ENCODE measurements at places on chromosomes 3 and 15.
A peak's percentile ranks its signal among the peaks of the same experiment; 100 is the strongest.

GRCh38 chr3:177713928-177714900 is 516.9 kb upstream of the TBL1XR1 start:
- DNase-seq, result no peak

DNA sequence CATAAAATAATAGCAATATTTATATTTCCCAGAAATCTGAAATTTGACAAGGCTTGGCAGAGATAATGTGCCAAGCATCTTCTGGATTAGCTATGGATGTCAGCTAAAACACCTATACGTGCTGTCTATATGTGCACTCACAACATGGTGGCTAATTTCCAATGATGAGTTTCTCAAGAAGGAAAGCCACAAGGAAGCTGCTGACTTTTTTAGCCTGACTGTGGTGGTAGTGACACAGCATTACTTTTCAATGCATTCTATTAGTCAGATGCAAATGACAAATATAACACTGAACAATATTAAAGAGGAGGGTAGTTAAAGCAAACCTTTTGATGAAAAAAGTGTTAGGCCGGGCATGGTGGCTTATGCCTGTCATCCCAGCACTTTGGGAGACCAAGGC is 101.7 kb upstream of the CCDC54 start:
- no peak for DNase-seq

- DNase-seq, result no peak
Measured at GRCh38 chr15:86834115-86834863, 754.6 kb downstream of the AGBL1 start.

DNA sequence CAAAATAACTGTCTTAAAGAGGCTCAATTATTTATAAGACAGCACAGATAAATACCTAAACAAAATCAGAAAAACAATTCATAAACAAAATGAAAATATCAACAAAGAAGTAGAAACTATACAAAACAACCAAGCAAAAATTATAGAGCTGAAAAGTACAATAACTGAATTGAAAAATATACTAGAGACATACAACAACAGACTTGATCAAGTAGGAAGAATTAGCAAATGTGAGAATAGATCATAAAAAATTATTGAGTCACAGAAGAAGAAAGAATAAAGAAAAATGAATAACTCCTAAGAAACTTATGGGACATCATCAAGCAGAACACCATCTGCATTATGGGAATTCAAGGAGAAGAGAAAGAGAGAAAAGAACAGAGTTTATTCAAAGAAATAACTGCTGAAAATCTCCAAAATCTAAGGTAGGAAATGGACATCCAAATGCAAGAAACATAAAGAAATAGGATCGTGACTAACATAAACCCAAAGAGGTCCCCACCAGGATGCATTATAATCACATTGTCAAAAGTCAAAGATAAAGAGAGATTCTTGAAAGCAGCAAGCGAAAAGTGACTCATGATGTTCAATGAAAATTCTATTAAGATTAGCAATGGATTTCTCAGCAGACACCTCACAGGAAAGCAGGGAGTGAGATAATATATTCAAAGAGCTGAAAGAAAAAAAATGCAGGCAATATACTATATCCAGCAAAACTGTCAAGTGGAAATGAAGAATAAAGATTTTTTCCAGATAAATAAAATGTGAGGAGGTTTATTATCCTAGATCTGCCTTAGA is 85.9 kb downstream of the DCLK3 start:
- DNase-seq, result peak; percentile 78

GRCh38 chr3:182092662-182093262 is 381.0 kb downstream of the SOX2 start:
- DNase-seq, result no peak

DNA sequence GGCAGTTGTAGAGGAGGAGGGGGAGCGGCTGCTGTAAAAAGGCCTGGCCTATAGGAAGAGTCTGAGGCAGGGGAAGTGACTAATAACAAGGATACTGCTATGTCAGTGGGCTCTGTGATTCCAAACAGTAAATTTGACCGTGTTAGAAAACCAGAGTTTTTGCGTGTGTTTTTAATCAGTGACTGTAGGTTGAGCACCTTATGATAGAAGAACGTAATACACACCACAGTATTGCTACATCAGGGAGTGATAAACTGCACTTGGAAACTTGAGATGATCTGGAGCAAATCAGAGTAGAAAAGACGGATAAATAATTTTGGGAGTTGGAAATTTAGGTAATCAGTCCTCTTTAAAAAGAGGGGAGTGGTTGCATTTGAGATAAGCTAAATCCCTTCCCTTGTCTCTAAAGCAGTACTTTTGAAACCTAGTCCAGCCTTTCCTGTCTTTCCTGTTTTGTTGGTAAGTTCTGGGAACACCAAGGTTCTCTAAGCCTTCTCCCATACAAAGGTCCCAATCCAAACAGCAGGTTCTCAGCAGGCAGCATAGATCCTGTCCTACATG is 130.5 kb upstream of the NR2E3 start:
- peak; percentile 70 for DNase-seq

DNA sequence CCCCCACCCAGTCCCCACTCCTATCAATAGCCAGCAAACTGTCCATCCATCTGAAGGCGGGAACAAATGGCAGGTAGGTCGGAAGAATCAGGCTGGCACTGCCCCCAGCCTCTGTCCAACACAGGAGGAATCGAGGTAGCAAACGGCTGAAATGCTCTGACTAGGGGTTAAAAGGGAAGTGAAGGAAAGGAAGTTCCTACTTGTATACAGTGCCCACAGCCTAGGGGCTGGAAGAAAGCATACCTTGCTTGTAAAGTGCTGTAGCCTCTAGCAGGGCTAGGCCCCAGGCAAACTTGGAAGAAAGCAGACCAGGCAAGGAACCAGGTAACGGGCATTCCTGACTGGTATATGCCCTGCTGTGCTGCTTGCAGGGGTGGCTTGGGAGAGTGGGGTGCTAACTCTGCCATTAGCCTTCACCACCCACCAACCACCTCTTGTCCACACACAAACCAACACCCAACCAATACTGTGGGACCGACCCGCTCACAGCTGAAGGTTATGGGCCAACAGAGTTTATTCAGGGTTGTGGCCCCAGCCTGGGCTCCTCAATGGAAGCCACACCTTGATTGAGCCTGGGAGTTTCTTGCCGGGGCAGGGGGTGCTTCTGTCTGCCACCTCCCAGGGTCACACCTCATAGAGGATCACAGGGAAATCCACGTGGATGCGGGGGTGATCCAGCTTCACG is 2.4 kb downstream of the TUSC2 start:
- no peak for DNase-seq

GRCh38 chr15:33104212-33104611 is 90.3 kb downstream of the FMN1 start:
- peak; percentile 94 for DNase-seq

GRCh38 chr3:3405131-3405530 is 225.6 kb upstream of the CRBN start:
- DNase-seq, result no peak

GRCh38 chr3:33430061-33430460 is 10.1 kb downstream of the UBP1 start:
- no peak for DNase-seq
